ENCODE measurements at places on chromosomes 6 and 20.

GRCh38 chr6:33213989-33214335, 5.7 kb downstream of the RING1 start:
- no peak for DNase-seq

DNA sequence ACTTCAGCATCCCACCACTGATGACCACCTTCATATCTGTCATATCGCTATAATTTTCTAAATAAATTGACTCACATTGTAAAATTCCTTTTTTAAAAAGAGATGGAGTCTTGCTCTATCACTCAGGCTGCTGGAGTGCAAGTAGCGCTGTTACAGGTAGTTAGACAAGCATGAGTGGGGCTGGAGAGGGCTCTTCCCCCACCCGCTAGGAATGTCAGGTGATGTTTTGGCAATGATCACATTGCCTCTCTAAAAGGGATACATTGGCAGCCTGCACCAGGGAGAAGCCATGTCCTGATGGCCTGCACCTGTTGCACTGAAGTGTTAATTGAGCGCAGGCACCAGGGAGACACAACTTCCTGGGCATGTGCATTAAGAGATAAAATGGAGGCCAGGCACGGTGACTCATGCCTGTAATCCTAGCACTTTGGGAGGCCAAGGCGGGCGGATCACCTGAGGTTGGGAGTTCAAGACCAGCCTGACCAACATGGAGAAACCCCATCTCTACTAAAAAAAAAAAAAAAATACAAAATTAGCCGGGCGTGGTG, 16.9 kb upstream of the SLC22A16 start:
- no peak for DNase-seq

- DNase-seq, result no peak
Measured at GRCh38 chr6:33297406-33297955, 1.3 kb downstream of the RGL2 start.

DNA sequence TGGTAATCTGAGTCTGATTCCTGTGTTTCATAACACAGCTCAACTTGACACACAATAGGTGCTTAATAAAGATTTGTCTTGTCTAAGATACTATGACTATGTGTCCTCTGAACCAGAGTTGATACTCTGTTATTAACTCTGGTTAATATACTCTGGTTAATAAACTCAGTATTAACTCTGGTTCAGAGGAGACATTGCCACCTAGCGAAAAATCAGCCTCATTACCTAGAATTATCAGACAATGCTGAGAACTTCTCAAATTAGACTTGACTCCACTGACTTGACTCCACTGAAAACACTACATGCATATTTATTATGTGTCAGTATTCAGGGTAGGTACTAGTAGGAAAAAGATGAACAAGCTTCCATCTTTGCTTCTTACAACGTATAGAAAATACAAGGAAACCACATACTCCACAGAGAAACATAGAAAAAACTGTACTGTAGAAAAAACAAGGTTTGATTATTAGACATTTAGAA, 73.9 kb downstream of the AHI1 start:
- no peak for DNase-seq

DNA sequence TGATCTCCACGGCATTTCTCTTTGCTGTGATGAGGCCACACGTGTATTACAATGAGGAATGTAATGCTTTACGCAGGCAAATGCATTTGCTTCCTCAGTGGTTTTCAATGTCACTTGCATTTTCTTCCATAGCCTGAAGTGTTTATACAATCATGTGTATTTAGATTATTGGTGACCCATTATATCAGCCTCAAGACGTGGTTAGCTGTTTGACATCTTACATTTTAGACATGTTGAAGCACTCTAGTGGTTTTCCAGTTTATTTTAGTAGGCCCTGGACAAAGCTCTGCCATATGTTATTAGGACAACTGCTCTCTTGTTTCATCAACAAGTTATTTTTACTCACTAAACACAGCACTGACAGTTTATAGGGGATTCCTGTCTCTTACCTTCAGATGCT, 200.4 kb downstream of the UTRN start:
- DNase-seq, result no peak

- DNase-seq, result no peak
Measured at GRCh38 chr20:32945710-32946221, 58.5 kb downstream of the SUN5 start.
